NCI-H2081 (cell line): ENCODE measurements at places on chromosomes 3 and 15.
A peak's percentile ranks its signal among the peaks of the same experiment; 100 is the strongest.

GRCh38 chr15:53962646-53963561, 15.3 kb upstream of the UNC13C start:
- peak; percentile 35 for DNase-seq

DNA sequence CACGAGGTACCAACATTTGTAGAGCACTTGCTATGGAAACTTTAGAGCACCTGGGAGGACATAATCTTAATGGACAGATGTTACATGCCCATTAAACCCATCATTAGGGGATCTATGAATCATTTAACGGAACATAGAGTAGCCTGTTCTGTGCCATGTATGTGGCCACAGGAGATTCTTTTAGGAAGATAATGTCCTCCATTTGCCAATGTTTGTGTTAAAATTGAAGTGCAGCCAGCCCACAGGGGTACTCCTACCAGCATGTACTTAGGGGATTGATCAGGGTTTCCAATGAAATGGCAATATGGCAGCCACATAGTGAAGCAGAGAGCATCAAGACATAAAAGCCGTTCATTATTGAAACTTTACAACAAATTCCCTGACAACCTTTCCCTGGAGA, 70.7 kb downstream of the TNIK start:
- no peak for DNase-seq

DNA sequence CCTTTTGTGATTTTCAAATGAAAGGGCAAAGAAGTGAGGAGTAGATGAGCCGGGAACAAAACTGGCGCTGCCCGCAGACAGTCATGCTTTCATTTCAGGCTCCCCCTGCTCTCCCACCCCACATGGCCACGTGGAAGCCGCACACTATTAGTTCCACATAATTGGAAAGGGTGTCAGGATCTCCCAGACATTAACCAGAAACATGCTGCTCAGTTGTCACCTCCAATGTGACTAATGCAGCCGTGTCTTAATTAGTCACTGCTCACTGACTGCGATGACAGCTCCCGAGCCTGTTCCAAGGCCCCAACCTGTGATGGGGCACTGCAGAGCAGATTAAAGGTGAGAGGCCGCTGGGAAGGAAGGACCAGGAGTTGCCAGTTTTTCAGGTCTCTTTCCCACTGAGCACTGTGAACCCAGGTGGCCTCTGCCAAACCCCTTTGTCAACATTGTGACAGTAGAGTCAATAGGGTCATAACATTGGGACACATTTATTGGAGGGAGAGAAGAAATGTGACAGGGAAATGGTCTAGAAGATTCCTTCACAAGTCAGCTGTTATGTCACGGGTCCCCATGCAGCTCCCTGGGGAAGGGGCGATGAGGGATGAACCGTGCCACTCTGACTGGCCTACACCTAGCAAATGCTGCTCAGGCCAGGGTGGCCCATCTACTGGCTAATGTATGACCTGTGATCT, 38.6 kb upstream of the SFMBT1 start:
- DNase-seq = no peak

- no peak for DNase-seq
These were observed 140.0 kb downstream of the PDZRN3 start for GRCh38 chr3:73484656-73485248.

GRCh38 chr15:94526071-94526689, 294.8 kb downstream of the MCTP2 start:
- no peak for DNase-seq

DNA sequence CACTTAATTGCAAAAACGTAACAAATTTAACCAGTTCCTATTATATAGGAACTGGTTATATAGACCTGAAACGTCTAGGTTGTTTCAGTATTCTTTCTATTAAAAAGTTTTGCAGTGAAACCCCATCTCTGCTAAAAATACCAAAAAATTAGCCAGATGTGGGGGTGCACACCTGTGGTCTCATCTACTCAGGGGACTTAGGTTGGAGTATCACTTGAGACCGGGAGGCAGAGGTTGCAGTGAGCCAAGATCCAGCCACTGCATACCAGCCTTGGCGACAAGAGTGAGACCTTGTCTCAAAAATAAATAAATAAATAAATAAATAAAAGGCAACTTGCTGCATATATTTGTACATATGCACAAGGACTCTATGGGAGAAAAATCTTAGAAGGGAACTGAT, 387.0 kb downstream of the TUSC7 start:
- no peak for DNase-seq

- DNase-seq = no peak
These were observed 31.7 kb downstream of the GRIP2 start for GRCh38 chr3:14508505-14508819.

GRCh38 chr3:147218965-147219364, 187.4 kb downstream of the ZIC4 start:
- DNase-seq = no peak

GRCh38 chr3:9146367-9147071, 102.9 kb downstream of the SRGAP3 start:
- no peak for DNase-seq

GRCh38 chr3:86766331-86766730, 224.6 kb downstream of the VGLL3 start:
- DNase-seq = no peak

DNA sequence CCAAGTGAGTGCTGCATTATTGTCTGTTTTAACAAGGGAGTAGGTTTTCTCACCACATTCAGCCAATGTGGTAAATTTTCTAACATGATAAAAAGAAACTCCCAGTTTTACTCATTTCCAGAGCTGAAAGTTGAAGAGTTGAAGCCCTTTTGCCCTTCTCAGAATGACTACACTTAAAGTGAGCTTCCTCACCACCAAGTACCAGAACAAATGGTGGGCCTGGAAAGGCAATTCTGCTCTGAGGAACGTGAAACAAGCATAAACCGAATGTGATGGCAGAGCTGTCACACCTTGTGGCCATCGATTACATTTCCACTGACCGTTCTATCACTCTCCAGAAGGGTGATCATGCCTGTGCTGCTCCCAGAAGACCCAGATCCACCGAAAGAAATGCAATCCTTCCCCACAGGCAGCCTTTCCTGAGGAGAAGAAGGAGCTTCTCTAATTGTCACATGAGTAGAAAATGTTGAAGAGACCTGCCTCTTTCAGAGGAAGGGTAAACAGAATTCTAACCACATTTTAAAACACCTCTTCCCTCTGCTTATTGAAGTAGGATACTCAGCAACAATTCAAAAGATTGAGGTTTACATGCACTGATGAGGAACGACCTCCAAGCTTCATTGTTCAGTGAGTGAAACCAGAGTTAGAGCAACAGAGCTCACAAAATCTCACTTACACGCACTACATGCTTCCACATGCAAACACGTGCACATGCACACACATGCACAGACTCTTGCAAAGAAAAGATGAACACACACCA, 21.4 kb upstream of the CCR9 start:
- DNase-seq = no peak

GRCh38 chr3:183815563-183815940, 9.8 kb downstream of the MAP6D1 start:
- DNase-seq = no peak

- DNase-seq = no peak
These were observed 15.1 kb upstream of the ABHD5 start for GRCh38 chr3:43675593-43675992.

GRCh38 chr3:11907667-11908660, 61.3 kb upstream of the TAMM41 start:
- DNase-seq = no peak

GRCh38 chr3:186182850-186183249, 74.0 kb upstream of the ETV5 start:
- no peak for DNase-seq

DNA sequence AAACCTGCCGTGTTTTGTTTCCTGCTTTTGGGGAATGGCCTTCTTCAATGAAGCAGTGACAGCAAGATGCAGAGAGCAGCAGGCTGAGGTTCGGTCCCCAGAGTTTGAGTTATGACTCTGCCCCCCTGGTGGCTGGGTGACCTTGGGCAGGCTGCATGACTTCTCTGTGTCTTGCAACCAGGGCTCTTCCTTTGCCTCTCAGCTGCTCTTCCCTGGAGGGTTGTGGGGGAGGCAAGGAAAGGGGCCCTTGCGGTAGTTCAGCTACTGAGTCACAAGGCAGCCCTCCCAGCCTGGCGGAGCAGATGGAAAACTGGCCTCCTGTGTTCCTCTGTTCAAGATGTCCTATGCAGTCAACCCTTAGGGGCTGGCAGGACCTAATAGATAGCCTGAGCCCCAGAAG, 17.1 kb downstream of the CTXND1 start:
- no peak for DNase-seq

GRCh38 chr3:46480491-46481195, 15.9 kb upstream of the LTF start:
- no peak for DNase-seq

DNA sequence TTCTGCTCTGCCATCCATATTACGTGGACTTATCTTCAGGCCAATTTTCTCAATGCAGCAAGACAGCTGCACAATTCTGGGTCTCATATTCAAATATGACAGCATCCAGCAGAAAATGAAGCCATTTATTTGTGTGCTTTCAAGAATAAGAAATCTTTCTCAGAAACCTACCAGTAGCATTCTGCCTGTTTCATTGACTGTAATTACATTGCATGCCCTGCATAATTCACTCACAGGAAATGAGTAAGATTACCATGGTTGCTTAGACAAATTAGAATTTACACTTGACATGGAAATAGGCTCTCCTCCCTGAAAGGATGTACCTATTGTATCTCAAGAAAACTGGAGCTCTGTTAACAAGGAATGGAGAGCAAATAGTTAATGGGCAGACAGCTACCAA, 346.6 kb upstream of the DCBLD2 start:
- no peak for DNase-seq

- no peak for DNase-seq
These were observed 95.3 kb downstream of the PDZRN3 start for GRCh38 chr3:73529308-73530021.

DNA sequence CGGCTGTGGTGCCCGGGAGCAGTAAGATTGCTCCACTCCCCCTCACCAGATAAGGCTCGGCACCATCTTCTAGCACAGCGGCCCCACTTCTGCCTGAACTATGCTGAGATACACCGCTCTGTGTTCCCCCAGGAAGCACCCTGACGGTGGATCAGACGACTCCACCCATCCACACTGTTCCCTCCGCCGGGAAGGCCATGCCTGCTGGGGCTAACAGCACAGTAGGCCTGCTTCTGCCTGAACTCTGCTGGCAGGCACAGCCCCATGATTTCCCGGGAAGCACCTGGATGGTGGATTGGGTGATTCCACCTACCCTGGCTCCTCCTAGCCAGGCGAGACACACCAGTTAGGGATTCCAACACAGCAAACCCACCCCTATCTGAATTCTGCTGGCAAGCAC, 36.3 kb upstream of the PPM1L start:
- no peak for DNase-seq

- DNase-seq = no peak
These were observed 52.7 kb downstream of the LDHAL6B start for GRCh38 chr15:59259137-59259943.

DNA sequence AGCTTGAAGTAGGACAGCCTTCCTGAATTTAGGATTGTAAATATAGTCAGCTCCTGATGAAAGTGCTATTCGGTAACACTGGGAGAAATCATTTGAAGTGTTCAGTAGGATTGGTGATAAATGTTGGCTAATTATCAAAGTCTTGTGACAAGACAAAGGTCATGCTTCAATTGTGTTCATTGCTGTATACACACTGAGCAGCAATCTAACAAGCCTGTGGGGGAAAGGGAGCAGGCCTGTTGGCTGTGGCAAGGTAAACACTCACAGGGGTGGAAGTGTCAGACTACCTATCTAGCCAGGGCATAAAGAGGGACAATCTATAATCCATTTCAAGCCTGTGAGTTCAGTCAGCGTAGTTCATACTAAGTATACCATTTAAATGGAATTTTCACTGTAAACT, 111.0 kb upstream of the MANF start:
- DNase-seq = no peak

GRCh38 chr3:10263646-10264363, 15.5 kb downstream of the TATDN2 start:
- no peak for DNase-seq
